ENCODE measurements at places on chromosomes 16 and 17. TPM values are rescaled to one million over a fixed set of nuclear protein-coding genes. Genes with fewer than 3 reads are reported as not detected.

Gene CFAP119
- 2.2 TPM for total RNA-seq

Gene CALB2
- not detected for total RNA-seq

Gene AMDHD2
- total RNA-seq, result 62.9 TPM

Gene CHST5
- total RNA-seq, result not detected

Gene GPR179
- total RNA-seq, result not detected

Data from activated naive CD4-positive, alpha-beta T cell treated with anti-CD3 and anti-CD28 coated beads, Interleukin-2, amount 10 ng/mL, durations not matched to agents 5 hours and 36 hours (primary cell).